ENCODE measurements at places on chromosomes 11 and 22.
A peak's percentile ranks its signal among the peaks of the same experiment; 100 is the strongest.

DNA sequence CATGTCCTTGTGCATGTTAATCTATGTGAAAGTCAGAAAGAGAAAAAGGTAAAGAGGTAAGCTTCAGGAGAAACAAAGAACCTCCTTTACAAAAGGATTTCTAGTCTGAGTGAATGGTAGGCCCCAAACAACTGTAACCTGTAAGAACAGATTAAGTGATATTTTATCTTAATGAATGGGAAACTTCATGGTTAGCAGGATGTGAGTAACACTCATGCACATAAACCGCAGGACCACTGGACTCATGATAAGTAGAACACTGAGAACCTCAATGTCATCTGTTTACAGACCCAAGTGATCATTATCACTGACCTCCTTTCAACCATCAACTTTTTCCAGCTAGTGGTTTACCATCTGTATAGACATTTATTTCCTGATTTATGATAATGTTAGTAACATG, 19.9 kb downstream of the OR8G5 start:
- DNase-seq, result no peak

DNA sequence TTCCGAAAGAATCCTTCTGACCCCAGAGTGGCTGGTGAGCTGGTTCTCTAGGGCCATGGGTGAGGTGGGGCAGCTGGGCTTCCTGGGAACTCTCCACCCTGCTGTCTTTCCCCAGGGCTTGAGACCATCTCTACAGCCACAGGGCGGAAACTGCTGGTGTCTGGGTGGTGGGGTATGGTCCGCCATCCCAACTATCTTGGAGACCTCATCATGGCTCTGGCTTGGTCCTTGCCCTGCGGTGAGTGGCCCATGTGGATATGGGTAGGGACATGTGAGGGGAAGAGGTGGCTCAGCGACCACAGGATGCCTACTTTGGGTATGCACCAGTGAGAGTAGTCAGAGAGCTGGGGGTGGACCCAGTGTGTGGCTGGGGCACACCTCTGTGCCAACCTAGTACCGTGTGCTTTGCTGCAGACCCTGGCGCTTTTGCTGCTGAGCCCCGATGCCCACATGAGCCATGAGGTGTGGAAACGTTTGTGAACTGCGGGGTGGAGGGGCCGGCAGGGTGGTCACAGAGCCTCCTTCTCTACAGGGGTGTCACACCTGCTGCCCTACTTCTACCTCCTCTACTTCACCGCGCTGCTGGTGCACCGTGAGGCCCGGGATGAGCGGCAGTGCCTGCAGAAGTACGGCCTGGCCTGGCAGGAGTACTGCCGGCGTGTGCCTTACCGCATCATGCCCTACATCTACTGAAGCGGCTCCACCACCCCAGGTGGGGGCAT, 2.0 kb downstream of the ZNHIT2 start:
- no peak for DNase-seq

DNA sequence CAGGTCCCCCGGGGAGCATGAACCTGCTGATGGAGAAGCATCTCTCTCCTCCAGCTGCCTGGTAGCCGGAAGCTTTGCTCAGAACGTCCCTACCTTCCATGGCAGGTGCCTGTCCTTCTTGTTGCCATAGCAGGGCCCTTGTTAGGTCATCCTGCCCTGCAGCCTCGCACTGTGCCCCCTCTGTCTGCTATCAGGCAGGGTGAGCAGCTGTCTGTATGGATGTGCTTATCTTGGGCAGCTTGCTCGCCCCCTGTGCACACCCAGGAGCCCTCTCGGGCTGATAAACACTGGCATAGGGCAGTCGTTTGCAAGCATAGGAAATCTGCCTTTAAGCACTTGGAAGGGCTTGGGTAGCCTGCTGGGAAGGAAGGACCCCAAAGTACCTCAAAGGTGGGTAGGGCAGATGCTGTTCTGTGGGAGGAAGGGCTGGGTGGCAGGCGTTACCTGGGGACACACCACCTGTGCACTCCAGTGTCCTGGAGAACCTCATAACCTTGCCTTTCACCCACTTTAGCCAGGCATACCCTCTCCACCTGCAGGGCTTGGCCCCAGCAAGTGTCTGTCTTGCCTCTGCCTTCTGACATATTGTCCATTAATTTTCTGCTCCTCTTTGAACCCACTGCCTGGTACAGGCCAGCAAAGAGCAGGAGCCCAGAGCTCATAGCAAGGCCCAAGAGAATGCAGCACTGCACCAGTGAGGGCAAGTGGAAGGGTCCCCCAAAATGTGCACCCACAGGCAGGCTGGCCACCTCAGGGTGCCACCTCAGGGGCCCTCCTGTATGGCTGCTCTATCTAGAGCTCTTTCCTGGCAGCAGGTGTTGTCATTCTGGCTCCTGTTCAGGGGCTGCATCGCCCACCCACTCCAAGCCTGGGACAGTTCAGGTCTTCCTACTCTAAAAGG, 8.0 kb upstream of the COMT start:
- DNase-seq, result no peak

GRCh38 chr11:84260862-84261261, 974.7 kb upstream of the CCDC90B start:
- DNase-seq, result no peak

- no peak for DNase-seq
Observed at GRCh38 chr11:77259641-77260040, 41.8 kb downstream of the GDPD4 start.

DNA sequence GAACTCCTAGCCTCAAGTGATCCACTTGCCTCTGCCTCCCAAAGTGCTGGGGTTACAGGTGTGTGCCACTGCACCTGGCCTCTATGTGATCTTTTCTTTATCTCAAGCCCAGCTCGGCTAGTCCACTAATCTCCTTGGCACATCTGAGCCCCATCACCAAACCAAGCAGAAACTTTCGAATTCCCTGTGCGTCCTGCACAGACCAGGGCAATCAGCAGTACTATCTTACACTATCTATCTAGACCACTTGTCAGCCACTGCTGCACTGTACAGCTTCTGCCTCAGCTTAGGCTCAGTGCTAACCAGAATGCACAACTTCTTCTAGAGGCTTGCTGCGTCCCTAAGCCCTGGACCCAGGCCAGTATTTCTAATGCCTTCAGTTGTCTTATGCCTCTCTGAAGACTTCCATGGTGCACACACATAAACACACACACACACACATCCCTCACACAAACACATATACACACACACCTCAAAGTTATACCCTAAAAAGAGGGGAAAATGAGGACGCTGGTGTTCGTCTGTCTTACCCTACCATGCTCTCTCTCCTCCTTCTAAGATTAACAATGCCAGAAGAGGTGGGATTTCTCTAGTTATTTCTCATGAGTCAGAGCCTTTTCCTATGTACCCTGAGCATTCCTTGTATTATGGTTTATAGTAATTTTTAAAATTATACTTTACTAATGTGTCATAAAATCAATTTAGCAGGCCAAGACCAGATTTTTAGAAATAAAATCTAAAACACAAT, 59.3 kb upstream of the FAM181B start:
- DNase-seq, result no peak

- peak; percentile 59 for DNase-seq
Observed at GRCh38 chr11:118895093-118896039, 11.7 kb downstream of the CXCR5 start.

DNA sequence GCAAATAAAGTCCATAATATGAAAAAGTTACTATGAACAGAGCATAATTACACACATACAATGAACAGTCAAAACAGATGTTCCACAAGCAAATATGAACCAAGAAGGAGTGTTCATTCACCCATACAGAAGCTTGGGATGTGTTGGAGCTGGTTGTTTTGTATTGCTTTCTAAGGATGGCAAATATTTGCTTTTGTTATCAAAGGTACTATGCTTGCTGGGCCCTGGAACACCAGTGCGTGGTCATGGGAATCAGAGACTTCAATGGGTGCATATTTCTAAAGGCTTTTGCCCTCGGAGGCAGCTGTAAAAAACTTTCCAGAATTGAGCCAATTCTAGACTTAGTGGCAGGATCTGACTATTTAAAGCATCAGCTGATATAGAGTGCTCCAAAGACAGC, 85.1 kb downstream of the BARX2 start:
- DNase-seq, result no peak

DNA sequence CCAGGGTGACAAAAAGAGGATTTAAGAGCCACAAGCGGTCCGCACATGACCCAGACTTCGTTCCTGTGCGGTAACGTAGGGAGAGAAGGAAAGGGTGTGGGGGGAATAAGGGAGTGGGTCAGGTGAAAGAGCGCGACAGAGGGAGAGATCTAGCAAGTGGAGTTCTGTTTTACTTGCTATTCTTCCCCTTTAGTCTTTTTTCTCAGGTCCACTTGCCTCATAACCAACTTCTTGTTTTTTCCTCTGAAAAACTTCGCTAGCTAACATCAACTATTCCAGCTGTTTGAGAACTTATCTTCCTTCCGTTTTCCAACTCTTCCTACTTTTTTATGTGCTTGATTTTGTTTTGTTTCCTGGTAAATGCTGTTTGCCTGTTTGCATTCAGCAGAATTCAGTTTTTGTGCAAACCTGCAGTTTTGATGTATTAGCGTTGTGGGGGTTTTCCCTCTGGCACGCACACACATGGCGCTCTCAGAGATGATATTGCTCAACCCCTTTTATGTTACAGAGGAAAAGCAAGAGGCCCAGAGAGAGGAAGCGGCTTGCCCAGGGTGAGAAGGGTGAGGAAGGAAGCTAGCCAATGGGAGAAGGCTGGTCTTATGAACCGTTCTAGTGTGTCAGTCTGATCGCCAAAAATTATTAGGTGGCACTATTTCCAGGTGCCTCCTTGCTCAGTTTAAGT, 592 bp upstream of the CTSC start:
- peak; percentile 60 for DNase-seq
